ENCODE measurements at places on chromosomes 11 and 22.

GRCh38 chr11:73461964-73462363 is 85.8 kb downstream of the RELT start:
- no peak for DNase-seq

DNA sequence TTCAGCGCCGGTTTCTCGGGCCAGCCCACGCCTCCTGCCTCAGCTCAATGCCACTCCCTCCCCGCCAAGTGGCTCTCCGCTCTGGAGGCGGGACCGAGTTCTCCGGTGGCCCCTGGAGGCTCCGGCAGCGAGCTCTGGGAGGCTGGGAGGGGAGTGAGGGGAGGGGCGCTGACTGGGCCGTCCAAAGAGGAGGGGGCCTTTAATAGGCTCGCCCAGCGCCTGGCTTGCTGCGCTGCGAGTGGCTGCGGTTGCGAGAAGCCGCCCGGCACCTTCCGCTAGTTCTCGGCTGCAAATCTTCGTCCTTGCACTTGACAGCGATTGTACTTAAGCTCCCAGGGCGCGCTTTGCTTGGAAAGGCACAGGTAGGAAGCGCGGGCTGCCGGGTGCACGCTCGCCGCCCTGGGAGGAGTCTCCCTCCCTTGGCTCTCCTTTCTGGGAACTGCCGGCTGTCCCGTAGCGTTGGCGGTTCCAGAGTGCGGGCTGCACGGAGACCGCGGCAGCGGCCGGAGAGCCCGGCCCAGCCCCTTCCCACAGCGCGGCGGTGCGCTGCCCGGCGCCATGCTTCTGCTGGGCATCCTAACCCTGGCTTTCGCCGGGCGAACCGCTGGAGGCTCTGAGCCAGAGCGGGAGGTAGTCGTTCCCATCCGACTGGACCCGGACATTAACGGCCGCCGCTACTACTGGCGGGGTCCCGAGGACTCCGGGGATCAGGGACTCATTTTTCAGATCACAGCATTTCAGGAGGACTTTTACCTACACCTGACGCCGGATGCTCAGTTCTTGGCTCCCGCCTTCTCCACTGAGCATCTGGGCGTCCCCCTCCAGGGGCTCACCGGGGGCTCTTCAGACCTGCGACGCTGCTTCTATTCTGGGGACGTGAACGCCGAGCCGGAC is at the start of gene ADAMTS15:
ADAMTS15 (plus strand) TSS at position 230 of the 894 bp plus-strand sequence; CDS start at position 559, 329 bp downstream.
- DNase-seq: peak; percentile 71

DNA sequence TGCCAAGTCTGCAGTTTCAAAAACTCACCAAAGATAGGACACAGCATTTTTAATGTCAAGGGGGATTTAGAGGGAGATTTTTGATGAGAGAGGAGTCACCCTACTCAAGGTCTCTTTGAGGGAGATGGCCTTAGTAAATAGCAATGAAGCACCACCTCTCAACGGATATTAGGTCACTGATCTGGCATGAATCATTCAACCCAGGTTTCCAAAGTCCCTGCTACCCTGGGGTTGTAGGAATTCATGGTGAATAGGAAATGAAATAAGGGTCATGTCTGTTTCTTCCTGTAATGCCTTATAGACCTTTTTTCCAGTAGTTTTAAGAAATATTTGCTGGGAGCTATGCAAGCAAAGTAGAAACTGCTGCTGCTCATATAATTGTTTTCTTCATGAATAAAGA is 2154.9 kb downstream of the LRRC4C start:
- DNase-seq: no peak

DNA sequence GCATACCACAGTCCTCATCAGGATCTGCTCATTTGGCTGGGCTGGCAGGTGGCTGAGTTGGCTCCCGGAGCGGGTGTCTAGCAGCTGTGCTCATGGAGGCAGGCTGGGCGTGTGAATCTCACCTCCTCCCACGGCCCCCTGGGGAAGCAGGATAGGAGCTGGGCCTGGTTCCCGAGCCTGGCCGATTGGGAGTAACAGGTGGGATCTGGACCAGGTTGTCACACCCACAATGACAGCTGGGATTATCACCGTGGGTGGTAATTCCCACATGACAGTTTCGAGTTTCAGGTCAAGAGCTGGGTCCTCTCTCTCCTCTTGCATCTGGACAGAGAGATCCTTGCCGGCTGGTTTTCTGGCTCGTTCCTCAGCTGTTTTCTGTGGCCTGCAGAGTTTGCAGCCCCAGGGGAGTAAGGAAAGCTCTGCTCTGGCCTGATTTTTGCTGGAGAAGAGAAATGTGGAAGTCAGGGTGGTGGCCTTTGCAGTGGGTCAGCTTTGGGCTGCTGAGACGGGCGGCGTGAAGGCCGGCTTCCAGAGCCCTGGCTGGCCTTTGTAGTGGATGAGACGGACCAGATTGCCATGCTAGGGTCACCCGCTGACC is 57.0 kb downstream of the BCR start:
- no peak for DNase-seq

DNA sequence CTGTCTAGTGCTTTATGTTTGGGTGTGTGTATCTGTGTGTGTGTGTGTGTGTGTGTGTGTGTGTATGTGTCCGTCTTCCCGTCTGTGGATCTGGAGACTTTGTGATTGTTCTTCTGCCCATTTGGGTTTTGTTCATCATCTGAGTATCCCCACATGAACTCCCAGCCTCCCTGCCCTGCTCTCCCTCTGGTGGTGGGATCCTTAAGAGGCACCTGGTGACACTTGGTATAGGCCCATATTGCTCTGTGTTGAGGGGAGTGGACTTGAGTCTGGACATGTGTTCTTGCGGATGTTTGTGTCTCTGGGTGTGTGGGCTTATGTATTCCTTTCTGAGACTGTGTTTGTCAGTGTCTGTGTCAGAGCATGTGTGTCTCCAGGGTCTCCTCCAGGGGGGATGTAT is 15.3 kb downstream of the RCOR2 start:
- DNase-seq: no peak

DNA sequence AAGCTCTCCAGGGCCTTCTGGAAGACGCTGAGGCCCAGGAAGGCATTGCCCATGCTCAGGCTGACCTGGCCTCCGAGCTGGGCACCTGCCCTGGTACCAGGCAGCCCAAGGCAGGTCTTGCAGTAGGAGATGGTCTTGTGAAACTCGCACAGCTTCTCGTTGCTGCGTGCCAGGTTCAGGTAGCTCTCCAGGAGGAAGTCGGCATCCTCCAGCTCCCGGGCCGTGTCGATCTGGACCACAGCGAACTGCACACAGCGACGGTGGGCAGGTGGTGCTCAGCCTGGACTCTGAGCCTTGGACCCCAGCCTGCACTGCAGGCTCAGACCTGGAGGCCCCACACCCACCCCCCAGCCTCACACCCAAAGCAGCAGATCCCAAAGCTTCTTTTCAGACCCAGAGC is 1.0 kb downstream of the RAPSN start:
- DNase-seq: no peak

- DNase-seq: no peak
These were observed 1125.0 kb downstream of the BRD1 start for GRCh38 chr22:48702573-48703264.

DNA sequence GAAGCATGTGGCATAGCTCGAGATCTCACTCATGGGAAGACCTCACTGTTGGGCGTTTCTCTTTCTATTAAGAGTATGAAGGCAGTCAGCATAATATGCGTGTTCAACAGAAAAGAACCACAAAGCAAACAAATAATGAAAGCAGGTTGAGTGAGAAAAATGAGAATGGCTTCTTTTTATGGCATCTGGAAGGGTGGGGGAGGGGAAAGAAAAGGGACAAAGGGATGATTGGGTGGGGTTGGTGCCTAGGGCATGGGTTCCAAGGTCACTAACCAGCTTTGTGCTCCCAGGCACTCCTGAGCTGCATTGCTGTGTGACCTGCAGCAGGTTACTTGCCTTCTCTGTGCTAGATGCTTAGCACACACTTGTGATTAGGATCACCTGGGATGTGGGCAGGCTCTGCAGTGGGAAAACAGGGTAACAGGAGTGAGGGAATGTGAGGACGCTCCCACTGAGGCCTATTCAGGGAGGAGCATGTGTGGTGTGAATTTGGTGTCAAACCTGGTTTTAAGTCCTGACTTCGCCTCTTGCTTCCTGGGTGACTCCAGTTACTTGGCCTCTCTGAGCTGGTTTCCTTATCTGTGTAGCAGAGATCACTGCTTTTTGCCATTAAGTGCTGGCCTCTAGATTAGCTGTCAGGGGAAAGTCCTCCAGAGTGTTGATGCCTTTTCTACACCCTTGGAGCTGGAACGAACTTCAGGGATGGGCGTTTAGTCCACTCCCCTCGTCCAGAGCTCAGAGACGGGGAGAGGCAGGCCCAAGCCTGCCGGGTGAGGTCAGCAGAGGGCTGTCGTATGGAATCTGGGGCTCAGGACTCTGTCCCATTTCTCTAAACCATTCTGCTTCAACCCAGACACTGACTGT is 74.8 kb downstream of the KIAA1671 start:
- no peak for DNase-seq

DNA sequence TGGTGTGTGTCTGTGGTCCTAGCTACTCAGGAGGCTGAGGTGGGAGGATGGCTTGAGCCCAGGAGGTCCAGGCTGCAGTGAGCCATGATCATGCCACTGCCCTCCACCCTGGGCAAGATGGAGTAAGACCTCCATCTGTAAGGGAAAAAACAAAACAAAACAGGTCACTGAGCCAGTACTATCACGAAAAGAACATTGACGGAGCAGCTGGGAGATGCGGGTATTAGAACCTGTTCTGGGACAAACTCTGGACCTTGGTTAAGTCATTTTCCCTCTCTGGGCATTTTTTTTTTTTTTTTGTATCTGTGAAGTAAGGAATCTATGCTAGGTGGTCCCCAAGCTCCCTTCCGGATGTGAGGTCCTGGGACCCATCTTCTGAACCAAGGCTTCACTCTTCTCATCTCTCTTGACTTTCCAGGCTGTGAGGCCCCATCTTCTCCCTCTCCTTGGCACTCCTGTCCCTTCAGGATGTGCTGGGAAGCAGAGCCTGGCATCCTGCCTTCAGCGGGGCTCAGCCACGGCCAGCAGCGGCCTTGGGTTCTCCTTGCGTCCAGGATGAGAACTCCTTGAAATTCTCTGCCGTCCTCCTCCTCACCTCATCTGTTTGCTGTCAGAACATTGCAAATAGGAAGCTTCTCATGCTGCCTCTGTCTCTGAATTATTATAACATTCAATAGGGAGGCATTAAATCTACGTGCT is 130.8 kb downstream of the GRIK4 start:
- DNase-seq: no peak

DNA sequence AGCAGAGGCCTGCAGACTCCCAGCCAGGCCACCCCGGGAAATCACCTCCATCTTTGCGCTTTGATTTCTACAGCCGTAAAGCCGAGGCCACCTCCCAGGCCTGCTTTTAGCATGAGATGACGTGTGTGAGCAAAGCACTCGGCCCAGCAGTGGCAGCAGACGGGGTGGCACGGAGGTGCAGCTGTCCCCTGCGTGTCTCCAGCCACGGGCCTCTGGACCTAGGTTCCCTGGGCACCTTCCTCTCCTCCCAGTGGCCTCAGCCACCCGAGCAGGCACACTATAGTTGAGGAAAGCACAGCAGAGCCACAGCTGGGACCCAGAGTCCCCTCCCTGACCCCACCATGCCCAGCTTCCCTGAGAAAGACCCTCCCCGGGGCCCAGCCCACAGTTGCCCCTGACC is 15.9 kb downstream of the GNAZ start:
- DNase-seq: no peak

GRCh38 chr11:60809691-60810090 is 24.6 kb downstream of the MS4A10 start:
- DNase-seq: no peak

- DNase-seq: no peak
These were observed 6.0 kb downstream of the PDXP start for GRCh38 chr22:37664249-37665101.

DNA sequence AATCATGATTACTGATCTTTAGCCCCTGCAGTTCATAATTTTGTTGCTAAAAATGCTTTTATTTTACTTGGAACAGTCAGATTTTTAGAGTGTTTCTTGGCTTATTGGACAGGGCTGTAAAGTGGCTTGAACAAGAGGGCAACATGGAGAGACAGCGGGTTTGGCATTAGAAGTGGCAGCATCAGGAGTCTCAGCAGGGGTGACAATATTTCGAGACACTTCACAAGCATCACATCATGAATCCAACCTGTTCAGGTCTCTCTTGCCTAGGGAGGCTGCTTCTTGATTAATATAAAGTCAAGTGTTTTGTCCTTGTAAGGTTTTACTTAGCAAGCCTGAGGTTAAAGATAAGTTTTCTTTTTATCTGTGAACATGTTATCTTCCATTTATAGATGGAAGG is 2249.5 kb downstream of the LRRC4C start:
- DNase-seq: no peak

GRCh38 chr11:73564903-73565302 is 33.0 kb downstream of the FAM168A start:
- no peak for DNase-seq

- no peak for DNase-seq
These were observed 4.5 kb downstream of the RNH1 start for GRCh38 chr11:502288-503178.

DNA sequence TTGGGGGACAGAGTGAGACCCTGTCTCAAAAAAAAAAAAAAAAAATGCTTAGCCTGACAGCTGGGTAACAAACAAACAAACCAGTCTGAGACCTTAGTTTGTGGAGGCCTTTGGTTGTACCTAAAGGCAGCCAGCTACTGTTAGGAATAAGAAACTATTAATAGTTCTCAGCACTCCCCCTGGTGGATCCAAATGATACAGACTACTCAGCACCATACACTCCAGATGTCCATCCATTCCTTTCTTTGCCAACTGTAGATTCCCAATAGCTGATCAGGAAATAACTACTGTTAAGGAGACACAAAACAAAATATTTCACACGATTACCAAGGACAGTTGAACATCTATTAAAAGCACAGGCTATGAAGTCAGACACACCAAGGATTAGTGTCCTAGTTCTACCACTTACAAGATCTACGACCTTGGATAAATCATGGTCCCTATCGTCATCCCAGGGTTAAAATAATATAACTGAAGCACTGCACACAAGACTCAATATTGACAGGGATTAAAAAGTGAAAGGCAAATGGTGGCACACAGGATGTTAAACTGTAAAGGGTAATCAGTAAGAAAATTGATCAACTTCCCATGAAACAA is 17.2 kb downstream of the CLDN25 start:
- no peak for DNase-seq

DNA sequence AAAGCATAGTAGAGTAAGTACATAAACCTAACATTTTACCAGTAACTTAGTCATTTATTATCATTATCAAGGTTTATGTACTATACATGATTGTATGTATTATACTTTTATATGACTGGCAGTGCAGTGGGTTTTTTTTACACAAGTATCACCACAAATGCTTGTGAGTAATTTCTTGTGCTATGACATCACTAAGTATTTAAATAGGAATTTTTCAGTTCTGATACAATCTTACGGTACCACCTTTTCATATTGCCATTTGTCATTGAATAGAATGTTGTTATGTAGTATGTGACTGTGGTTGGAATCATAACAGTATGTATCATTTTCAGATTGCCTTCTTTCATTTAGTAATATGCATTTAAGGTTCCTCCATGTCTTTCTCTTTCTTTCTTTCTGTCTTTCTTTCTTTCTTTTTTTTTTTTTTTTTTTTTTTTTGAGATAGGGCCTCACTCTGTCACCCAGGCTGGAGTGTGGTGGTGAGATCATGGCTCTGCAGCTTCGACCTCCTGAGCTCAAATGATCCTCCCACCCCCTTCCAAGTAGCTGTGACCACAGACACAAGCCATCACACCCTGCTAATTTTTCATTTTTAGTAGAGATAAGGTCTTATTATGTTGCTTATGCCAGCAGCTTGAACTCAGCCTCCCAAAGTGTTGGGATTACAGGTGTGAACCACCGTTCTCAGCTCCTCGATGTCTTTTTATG is 18.6 kb downstream of the ATM start:
- DNase-seq: no peak

GRCh38 chr11:12269446-12270214 is 107.7 kb upstream of the PARVA start:
- no peak for DNase-seq
